ENCODE measurements at places on chromosomes 12 and 14. TPM values are rescaled to one million over a fixed set of nuclear protein-coding genes. Genes with fewer than 3 reads are reported as not detected.

Gene TUNAR
- 1.2 TPM for polyA plus RNA-seq

Gene TCL1B
- not detected for polyA plus RNA-seq

Gene ADAMTS20
- not detected for polyA plus RNA-seq

Gene AKAP6
- 142 TPM for polyA plus RNA-seq

Gene MARCHF9
- not detected for polyA plus RNA-seq

Gene PLXNC1
- 3.8 TPM for polyA plus RNA-seq
